ENCODE measurements at places on chromosomes 13 and 19.

GRCh38 chr13:99969919-99970650 lies 1.5 kb downstream of the ZIC5 start:
- no peak for DNase-seq

GRCh38 chr13:77902319-77902963 lies 16.2 kb downstream of the EDNRB start:
- no peak for DNase-seq

- DNase-seq: no peak
Observed at GRCh38 chr13:90427322-90428272, 919.9 kb upstream of the MIR17HG start.

DNA sequence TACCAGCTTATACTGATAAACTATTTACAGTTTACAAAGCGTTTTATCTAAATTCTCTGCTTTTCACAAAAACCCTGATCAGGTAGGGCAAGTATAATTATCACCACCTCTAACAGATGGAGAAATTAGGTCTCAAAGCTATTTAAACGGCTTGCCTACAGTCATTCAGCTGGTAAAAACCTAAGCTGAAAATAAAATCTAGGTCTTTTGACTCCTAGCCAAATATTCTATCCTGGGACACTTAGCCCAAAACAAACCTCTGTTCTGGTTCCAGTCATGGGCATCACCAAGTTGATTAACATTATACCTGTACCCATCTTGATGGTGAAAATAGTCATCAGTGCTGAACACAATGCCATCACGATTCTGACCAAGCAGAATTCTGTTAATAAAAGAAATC lies 11.4 kb downstream of the N4BP2L2 start:
- no peak for DNase-seq

DNA sequence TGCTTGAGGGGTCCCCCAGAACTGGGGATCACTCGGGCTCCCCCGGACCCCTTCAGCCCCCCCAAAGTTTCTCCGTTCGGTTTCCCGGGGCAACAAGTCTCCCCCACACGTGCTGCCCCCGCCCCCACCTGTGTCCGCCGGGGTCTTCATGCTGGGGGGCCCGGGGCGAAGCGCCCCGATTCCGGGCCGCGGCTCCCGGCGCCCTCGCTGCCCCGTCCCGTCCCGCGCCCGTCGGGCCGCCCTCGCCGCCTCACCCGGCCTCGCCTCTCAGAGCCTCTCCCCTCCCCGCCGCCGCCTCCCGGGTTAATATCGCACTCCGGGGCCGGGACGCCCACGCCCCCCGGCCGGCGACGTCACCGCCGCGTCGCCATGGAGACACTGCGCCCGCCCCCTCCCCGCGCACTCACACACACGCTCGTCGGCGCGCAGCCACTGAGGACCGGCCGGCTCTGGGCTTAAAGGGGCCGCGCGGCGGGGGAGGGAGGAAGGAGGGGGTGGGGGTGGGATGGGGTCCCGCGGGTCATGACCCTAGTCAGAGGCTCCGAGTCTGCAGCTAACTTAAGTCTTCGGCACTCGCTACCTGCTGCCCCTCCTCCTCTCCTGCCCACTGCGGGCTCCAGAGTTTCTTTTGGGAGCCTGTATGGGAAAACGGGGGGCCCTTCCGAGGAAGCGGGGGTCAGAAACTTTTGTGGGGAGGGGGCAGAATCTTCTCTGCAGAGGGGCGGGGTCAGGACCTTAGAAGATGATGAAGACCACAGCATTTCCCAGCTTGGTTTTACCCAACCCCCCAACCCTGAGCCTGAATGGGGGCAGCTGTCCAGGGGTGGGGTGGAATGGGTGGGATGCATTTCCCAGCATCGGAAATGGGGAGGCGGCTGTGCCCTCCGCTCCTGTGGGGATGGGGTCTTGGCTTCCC lies at the start of gene ERF:
Gene ERF (minus strand): TSS at position 279 of the 916 bp plus-strand sequence. CDS start 129 bp downstream, at position 150.
- DNase-seq: peak; percentile 93

- no peak for DNase-seq
Observed at GRCh38 chr13:107734891-107735625, 480.3 kb downstream of the LIG4 start.

DNA sequence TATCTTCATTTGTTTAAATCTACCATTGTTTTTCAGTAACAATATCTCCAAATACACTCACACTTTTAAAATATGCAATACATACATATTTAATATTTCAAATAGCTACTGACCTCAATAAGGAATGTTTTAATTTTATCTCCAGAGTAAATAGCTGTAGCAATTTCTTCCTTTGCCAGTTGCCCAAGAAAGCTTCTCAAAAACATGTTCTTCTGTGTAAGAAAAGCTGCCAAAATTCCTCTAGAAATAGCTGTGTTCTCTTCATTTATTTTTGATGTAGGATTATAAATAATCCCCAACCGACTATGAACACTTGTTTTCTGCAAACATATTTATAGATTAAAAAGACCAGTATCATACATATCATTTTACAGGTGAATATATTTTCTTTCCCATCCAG lies 150.5 kb downstream of the UGGT2 start:
- no peak for DNase-seq

DNA sequence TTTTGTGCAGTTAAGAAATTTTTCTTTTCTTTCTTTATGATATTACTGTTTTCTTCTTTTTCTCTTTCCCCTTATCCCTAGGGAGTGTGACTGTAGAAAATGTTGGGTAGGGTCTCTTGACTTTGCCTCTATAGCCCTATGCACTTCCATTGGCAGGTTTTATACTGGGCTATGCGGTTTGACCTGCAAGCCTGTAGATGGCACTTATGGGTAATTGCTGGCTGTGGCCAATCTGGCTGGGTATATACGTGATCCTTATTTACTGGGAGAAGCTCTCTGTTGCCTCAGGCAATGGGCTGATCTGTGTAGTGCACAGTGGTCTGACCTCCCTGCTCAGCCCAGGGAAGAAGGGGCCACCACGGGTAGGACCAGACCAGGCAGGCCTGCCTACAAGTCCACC lies 78.8 kb downstream of the RAP2A start:
- DNase-seq: no peak

DNA sequence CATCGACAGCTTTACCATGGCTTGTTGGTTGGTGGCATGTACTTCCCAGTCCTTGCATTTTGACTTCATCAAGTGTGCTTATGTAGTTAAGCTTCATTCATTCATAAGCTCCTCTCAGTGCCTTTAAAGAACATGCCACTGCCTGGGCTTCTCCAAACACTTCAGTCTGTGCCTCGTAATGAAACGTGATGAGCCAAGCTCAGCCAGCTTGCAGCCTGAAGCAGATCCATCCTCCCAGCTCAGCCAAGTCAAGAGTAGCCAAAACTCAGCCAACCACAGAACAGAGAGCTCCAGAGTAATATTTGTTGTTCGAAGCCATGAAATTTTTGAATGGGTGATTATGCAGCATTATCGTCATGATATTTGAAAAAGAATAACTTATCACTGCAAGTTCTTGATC lies 989.7 kb downstream of the EFNB2 start:
- no peak for DNase-seq

DNA sequence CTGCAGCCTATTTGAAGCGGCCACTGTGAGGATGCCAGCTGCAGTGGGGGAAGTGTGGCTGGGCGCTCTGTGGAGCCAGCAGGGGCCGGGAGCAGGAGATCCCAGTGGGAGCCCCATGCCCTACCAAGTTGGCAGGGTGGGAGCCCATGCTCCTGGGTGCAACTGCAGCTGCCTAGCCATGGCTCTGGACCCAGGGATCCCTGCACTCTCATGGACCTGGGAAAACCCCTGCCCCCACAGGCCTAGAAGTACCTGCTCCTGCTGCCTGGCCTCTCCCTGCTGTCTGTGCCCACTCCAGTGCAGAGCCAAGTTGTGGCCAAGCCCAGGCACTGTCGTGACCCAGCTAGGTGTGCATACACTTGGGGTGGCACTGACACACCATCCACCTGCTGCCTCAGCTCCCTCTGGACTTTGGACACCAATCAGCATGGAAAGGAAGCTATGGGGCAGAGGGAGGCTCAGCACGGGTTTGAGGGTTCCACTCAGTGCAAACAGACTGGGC lies 20.9 kb downstream of the LIG4 start:
- no peak for DNase-seq

GRCh38 chr19:29622166-29623070 lies 16.3 kb downstream of the POP4 start:
- no peak for DNase-seq

- no peak for DNase-seq
Observed at GRCh38 chr19:52991484-52991883, 22.2 kb upstream of the ERVV-1 start.

- DNase-seq: no peak
Observed at GRCh38 chr19:5225486-5226345, 114.9 kb downstream of the PTPRS start.

- DNase-seq: no peak
Observed at GRCh38 chr13:91355826-91356710, 8.6 kb downstream of the MIR17HG start.

DNA sequence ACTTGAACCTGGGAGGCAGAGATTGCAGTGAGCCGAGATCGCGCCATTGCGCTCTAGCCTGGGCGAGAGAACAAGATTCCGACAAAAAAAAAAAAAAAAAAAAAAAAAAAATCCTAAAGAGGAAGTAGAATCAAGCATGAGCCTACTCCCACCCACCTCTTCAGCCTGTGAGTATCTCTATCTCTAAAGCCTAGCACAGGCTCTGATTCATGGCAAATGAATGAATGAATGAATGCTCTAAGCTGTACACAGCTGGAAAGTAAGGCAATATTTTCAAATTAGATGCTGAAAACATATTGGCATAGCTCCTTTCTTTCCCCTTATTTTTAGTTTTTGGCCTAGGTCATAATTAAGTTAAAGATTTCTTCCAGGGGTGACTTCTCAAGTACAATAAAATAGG lies 35.7 kb upstream of the FAM216B start:
- no peak for DNase-seq

GRCh38 chr13:33328701-33329100 lies 43.1 kb upstream of the STARD13 start:
- no peak for DNase-seq

GRCh38 chr13:94362411-94362909 lies 117.0 kb downstream of the DCT start:
- DNase-seq: peak; percentile 78

DNA sequence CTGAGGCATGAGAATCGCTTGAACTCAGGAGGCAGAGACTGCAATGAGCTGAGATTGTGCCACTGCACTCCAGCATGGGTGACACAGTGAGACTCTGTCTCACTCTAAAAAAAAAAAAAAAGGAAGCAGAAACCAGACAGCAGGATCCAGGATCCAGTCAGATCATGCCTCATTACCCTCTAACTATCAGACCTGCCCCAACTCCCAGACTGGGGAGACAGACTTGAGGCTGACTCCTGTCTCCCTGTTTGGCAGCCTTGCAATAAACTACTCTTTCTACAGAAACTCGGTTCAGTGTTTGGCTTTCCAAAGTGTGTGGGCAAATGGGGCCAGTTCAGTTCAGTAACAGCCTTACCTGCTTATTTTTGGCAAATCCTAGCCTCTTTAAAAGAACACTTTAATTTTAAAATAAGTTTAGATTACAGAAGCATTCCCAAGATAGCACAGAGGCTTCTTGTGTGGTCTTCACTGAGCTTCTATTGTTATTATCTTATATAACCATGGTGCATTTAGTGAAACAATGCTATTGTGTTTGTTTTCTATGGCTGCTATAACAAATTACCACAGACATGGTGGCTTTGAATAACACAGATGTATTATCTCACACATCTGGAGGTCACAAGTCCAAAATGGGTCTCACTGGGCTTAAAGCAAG lies 18.5 kb downstream of the RASL11A start:
- DNase-seq: no peak

DNA sequence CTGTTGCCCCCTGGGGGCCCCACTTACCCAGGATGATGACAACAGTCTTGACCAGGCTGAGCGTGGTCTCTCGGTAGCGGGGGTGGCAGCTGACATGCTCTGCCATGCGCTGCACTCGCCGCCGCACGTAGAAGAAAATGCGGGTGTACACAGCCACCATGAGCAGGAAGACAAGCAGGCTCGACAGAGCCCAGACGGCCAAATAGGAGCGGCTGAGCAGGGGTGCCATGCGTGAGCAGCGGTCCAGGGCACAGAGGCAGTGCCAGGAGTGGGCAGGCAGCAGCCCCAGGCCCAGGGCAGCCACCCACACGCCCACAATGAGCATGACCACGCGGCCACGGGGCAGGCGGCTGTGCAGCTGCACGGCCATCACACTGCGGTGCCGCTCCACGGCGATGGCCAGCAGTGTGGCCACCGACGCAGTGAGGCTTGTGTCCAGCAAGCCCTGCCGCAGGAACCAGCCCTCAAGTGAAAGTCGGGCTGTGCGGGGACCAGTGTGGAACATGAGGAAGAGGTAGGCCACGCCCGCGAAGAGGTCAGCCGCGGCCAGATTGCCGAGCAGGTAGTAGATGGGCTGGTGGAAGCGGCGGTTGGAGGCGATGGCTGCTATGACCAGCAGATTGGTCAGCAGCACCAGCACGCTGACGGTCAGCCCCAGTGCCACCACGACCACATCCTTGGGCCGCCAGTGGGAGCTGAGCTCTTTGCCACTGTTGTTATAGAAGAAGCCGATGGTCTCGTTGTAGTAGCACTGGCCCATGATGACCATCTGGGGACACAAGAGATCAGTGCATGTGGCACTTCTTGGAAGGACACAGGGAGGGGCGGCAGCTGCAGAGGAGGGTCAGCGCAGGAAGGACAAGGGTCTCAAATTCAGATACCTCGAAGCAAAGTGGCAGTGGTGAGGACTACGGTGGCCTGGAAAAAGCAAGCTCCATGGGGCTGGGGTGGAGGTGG lies 1.2 kb downstream of the LPAR2 start:
- DNase-seq: no peak

DNA sequence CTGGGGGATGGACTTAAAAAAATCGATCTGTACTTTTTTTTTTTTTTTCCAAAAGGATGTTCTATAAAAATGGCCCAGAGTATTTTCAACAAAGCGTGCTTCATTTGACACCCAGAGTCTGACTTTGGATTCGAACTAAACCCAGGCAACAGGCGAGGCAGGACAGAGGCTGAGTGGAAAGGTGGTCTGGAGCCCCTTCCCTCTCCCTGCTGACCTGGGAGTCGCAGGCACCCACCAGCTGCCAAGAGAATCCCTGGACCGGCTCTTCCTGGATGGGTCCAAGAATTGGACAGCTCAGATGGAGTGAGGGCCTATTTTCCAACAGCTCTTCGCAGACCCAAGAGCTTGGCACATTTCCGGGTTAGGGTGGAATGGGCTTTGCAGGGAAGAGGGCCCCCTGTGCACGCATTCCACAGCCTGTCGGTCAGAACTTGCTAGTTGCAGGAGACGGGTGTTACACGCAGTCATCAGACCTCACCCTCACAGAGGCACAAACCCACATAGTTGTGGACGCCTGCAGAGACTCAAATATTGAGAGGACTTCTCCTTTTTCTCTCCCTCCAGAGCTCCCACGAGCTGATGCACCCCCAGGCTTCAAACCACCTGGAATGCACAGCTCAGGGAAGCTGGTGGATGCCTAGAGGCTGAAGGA lies 15.2 kb downstream of the KCTD15 start:
- DNase-seq: no peak

DNA sequence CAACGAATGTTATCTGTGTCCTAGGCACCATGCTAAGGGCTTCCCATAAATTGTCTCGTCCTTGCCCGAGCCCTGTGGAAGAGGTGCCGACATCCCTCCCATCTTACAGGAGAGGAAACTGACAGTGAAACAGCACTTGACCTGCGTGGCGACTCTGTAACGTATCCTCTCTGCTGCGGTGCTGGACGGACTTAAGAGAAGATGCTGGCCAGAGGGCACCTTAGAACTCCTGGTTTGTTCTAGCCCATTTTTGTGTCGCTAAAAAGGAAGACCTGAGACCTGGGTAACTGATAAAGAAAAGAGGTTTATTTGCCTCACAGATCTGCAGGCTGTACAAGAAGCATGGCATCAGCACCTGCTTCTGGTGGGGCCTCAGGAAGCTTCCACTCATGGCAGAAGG lies 68.6 kb downstream of the KCTD15 start:
- no peak for DNase-seq

- no peak for DNase-seq
Observed at GRCh38 chr13:50370303-50370950, 355.2 kb downstream of the KCNRG start.

GRCh38 chr13:20121159-20121525 lies 39.7 kb downstream of the GJA3 start:
- DNase-seq: no peak
